ENCODE measurements at places on chromosomes 3 and 15.

DNA sequence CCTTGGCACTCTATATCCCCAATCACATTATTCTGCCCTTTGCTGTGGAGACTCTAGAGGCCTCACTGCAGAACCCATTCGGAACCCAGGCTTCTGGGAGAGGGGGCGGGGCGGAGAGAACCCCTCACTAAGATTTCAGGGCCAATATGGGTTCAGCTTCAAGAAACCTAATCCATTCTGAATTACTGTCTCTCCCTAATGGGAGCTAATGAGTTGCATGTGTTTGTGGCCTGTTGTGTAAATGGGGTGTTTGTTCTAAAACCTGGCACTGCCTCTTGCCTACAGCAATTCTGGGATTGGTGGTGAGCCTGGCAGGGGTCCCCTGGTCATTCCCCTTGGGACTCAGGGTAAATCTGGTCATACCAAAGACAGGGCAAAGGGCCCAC lies 605 bp upstream of the RASL12 start:
- DNase-seq, result no peak

DNA sequence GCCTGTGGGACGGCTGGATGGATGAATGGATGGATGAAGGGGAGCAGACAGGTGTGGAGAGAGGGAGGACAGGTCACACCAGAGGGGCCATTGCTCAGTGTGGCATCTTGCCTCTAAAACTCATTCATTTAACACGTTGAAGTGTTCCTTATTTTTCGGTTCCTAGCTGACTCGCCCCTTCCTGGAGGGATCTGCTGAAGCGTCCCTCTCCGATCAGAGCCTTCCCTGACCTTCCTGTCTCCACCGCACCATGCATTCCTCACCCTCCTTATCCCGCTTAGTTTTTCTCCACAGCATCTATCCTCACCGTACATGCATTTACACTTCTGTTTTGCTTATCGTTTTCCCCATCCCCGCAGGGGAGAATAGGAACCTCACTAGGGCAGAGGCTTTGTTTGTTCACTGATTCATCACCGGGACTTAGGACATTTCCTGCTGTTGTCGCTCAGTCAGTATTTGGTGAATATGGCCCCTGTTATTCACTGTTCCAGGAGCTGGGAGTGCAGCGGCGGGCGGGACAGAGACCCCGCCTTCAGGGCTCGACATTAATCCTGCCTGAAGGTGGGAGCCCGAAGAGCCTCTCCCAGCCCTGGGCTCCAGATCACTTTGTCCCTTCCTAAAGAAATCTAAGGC lies 32.0 kb downstream of the FOXL2 start:
- no peak for DNase-seq

DNA sequence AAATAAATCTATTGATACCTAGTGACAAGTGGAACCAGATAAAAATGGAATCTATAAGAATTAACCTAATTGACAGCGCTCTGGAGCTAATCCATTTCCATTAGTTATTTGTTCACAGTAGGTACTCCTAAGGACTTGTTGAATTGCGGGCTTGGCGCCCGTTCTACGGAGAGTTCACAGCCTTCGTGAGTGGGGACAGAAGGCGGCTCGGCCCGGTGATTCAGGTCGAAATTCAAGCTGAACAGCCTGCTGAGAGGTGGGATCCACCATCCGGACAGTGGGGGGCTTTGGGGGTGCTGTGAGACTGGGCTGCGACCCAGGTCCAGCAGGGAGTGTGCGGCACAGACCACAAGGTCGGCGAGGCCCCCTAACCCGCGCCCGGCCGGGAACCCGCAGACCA lies 779 bp upstream of the CTNNB1 start:
- DNase-seq, result no peak

DNA sequence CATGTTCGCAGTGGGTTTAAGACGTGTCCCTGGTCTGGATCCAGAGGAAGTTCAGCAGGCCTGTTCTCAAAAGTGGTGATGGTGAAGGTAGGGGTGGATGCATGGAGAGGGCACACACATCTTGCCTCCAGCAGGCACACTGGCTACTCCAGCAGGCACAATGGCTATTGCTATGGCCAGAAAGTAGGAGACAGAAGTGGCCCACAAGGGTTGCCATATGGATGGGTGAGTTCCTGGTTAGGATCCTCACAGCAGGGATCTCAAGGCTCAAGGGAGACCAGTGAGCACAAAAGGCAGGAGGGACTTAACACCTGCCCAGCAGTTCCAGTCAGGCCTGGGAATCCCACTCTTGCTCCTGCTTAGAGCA lies 107.9 kb downstream of the LRIG1 start:
- DNase-seq, result no peak

DNA sequence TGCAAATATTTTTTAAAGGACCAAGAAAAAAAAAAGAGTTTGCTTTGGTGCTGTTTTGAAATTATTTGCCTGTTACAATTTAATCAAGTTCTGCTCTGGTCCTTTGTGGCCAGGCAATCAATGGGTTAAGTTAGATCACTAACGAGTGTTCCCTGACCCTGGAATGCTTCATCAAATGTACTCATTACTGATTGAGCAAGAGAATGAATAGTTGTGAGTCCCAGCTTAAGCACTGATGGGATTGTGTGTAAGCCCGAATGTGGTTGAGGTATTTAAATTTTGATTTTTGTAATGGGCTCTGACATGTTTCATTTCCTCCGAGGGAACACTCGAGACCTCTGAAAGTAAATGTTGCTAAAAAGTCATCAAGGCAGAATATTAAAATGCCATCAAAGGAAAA lies 699.1 kb downstream of the MCTP2 start:
- DNase-seq, result no peak

DNA sequence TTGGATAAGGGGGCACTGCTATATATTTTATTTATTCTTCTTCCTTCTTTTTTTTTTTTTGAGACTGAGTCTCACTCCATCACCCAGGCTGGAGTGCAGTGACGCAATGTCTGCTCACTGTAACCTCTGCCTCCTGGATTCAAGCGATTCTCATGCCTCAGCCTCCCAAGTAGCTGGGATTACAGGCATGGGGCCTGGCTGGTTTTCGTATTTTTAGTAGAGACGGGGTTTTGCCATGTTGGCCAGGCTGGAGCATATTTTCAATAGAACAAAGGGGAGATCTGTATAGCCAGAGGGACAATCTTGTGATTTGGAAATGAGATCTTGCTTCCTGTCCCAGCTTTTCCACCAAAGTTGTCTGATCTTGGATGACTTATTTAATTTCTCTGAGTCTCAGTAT lies 133.1 kb upstream of the ABHD17C start:
- no peak for DNase-seq

DNA sequence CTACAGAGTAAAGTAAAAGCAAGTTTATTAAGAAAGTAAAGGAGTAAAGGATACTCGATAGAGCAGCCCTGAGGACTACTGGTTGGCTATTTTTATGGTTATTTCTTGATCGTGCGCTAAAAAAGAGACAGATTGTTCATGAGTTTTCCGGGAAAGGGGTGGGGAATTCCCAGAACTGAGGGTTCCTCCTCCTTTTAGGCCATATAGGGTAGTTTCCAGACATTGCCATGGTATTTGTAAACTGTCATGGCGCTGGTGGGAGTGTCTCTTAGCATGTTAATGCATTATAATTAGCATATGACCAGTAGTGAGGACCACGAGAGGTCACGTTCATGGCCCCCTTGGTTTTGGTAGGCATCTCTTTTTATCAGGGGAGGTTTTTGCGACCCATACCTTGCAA lies 213.1 kb downstream of the OSBPL10 start:
- no peak for DNase-seq

DNA sequence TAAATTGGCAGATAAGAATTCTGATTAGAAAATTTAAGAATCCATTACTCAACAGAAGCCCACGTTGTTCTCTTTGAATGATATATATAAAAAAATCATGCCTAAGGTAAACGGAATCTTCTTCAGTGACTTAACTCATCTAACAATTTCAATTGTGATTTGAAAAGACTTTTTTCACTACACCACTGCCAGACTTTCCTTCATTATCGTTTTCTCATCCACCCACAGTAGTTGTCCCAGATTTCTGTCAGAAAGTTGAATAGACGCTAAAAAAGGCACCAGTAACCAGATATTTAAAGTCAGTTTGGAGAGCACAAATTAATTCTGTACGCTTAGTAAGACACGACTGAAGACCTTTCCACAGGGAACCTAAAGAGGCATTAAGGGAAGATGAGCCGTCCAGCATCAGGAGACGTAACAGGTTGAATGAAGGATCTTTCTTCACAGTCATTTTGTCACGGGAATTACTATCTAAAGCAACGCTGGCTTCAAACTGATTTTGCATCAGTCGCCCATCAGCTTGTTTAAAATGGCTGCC lies 1.3 kb downstream of the HIGD1A start:
- no peak for DNase-seq

- DNase-seq, result no peak
These were observed 81.3 kb downstream of the FAM81A start for GRCh38 chr15:59519329-59519728.

DNA sequence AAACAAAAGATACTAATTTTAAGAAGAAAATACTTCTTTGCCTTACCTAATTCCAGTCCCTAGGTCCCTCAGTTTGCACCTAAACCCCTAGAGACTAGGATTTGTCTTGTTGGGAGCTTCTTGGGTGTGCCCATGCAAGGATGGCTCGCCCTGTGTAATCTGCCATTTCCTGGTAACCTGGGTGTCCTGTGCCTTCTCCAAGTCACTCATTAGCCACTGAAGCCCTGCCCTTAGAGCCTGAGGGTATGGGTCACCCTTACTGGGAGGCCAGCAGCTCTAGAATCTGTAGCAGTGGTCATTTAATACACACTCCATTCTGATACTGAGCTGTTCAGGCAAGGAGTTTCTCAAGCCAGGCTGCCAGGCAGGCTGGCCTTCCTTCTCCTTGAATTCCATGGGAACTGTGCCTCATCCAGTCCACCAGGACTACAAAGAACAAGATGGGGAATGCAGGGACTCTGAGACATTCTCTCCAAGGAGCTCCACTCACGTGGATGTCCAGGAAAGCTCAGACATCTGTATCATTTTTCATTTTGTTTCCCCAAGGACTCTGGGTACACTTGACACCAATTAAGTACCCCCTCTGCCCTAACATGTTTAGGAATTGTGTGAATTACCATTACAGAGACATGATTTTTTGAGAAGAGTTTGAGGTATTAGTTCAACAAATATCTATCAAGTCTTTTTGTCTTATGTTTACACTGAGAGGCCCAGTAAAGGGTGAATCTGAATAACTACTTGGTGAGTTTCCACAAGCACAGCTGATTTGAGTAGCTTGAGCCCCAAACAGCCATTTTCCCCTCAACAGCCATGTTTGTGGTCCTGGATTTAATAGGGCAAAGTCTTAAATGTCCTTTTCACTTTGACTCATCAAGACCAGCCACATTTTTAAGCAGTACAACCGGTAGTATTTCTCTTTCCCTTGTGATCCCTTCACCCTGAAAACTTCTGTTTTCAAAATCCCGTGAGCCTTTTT lies 52.6 kb downstream of the ARNT2 start:
- DNase-seq, result no peak

GRCh38 chr3:192514754-192515663 lies 212.3 kb downstream of the FGF12 start:
- no peak for DNase-seq

DNA sequence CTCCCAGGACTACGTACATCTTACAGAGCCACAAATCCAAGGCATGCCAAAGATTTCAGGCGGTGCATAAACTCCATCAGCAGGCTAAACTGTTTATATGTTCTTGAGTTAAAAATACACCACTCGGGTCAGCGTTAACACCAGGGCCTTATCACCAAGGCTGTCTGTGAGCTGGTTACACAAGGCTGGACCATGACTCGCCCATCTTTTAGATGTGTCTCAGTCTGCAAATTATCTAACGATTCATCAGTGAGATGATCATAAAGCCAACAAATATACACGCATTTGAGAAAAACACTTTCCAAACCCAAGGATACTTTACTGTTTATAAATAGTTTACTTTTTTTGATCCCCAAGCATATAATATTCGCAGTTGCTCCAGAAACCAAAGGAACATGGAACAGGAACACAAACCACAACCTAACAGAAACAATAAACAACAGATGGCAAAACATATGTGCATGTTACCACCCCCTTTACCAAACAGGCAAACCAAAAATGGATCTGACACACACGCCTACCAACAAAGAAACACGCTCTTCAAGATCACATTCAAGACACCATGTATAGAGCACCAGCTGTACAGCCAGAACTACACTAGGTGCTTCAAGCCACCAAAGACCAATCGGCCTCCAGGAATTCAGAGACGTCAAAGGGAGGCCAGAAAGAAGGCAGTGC lies 15.4 kb downstream of the LRIG1 start:
- DNase-seq, result no peak

DNA sequence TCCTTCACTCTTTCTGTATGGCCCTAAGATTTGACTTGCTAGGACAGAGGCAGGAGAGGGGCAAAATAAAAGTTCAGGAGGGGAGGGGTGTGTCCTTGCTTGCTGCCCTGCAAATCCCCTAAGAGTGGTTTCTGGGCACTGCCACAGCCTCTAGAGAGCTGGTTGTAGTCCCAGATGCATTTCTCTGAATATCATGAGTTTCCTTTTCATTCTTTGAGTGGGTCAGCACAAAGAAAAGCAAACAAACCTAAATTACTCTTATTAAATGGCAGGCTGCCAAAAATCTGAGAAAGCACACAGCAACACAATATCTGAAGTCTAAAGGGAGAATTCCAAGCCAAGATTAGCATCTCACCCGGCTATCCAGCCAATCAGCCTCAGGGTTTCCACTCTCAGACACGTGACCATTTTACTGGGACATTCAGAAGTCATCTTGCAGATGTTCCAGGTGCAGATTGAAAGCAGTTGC lies 919.3 kb downstream of the TUSC7 start:
- DNase-seq, result no peak

DNA sequence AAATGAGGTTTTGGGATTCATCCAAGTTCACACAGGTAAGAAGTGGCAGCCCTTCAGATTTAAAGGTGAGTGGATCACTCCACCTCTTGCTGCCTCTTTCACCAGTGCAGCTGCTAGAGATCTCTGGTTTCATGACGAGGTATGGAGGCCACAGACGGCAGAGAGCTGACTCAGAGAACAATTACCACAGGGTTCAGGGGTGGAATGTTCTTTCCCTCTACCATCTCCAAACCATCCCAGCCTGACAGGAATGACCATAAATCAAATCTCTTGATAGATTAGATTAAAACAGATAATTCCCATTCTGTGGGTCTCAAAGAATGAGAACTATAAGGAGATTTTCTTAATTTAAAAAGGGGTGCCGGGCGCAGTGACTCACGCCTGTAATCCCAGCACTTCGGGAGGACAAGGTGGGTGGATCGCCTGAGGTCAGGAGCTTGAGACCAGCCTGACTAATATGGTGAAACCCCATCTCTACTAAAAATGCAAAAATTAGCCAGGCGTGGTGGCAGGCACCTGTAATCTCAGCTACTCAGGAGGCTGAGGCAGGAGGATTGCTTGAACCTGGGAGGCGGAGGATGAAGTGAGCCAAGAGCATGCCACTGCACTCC lies 174.2 kb upstream of the ATP11B start:
- no peak for DNase-seq

DNA sequence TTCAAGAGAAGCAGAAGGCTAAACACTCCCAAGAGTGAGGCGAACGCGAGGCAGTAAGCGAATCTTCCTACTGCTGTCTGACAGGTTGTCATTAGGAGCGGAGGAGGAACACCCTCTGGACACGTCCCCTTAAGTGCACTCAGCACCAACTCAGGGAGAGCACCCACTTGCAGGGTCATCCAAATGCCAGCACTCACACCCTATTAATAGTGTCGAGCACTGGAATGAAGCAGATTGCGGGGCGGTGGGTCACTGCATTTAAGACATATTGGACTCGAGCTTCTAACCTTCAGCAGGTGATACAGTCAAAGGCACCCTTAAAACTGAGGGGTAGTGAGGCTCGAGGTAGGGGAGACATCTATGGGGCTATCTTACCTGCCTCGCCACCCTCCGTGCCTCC lies 28.7 kb downstream of the SH3BP5 start:
- no peak for DNase-seq

- no peak for DNase-seq
These were observed 110.4 kb upstream of the GMNC start for GRCh38 chr3:190972840-190973270.

GRCh38 chr3:179369621-179370020 lies 22.1 kb downstream of the MFN1 start:
- no peak for DNase-seq

Measured in stimulated activated CD4-positive, alpha-beta T cell treated with anti-CD3 and anti-CD28 coated beads, Interleukin-15, amount 100 ng/mL, for 48 hours (primary cell).